ENCODE measurements at places on chromosomes 4 and X.

- no peak for DNase-seq
Observed at GRCh38 chr4:3299976-3300671, 7.3 kb downstream of the RGS12 start.

DNA sequence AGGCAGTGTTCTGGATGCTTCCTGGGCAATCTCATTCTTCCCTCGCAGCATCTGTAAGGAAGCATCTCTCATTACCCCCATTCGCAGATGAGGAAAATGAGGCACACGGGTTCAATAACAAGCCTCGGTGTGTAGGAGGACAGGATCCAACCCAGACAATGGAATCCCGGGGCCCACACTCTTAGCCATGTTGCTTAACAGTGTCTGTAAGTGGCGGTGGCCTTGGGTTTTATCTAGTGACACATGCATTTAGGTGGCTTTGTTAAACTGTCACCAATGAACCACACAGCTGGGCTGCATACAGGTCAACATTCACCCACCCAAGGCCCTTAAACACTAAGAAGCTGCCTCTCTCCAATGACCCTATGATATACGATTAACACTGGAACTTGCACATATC is 22.6 kb downstream of the RELL1 start:
- no peak for DNase-seq

DNA sequence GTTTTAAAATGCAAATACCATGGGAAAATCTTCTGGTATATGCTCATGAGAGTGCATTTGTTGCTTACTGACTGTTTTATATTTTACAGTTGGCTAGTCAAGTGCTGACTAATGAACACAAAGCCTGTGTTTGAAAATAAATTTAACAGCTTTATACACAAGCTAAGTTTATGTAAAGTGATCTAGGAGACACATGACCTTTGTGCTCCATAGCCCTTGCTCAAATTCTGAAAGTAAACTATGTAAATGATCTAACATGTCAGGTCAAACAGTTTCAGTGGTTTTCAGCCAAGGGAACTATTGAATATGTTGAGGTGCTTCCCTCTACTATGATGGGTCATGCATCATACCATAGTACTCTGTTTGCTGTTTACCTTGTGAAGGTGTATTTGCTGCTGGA is 36.7 kb downstream of the DIAPH2 start:
- peak; percentile 38 for DNase-seq

DNA sequence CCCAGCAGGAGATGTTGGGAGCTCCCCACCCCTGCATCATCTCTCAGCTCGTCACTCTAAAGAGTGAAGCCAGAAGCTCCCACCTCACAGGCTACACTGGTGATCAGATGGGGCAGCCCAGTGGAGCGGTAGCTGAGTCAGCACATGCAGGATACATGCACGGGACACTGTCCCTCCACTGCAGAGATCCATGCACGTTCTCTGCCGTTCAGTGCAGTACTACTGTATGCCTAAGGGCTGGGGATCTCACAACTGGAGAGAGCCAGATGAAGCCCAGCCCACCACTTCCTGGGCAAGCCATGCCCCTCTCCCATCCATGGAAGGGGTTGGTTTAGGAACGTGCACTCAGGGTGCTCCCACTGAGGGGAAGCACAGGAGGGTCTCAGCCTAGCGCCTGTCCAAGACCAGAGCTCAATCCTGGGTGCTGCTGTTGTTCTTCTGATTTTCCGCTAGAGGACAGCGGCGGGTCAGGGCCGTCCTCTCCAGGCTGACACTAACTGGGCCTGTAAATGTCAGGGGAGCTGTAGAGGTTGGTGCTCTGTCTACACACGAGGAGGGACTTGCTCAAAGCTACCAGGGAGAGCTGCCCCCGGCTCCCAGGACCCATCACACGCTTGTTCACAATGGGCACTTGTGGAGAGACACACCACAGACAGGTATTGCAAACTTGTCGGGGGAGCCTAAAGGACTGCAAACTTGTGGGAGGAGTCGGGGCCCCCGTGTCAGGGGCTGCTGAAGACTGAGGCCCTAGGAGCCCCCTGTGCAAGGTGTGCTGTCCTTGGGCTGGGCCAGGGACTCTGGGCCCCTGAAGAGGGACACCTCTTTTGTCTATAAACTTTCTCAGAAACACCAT is 18.2 kb upstream of the ABLIM2 start:
- peak; percentile 79 for DNase-seq

- DNase-seq, result no peak
Observed at GRCh38 chrX:14817571-14817970, 55.3 kb downstream of the FANCB start.

GRCh38 chr4:69057620-69058409 is 38.5 kb upstream of the UGT2B7 start:
- peak; percentile 15 for DNase-seq

GRCh38 chrX:136269921-136270320 is 18.7 kb upstream of the MAP7D3 start:
- no peak for DNase-seq

- no peak for DNase-seq
Observed at GRCh38 chr4:48175806-48176205, 41.8 kb upstream of the TXK start.

GRCh38 chr4:57710053-57710452 is 599.9 kb upstream of the IGFBP7 start:
- no peak for DNase-seq

- DNase-seq, result no peak
Observed at GRCh38 chrX:39895218-39896110, 202.3 kb downstream of the BCOR start.

- no peak for DNase-seq
Observed at GRCh38 chr4:150986085-150986484, 29.0 kb downstream of the LRBA start.

DNA sequence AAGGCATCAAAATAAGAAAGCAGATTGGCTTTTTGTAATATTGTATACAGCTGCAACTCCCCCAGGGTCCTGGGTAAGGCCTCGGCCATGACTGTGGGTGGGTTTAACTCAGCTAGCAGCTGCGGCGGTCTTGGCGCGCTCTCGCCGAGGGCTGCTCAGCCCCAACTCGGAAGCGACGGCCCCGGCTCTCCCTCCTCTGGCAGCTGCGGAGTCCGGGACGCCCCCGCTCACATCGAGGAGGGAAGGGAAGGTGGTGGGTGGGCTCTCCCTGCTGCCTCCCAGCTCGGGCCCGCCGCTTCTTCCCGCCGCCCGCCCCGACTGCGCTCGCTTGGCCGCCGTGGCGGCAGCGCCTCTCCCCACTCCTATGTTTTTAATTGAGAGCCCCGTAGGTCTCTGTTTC is 51.2 kb downstream of the GPR50 start:
- DNase-seq, result no peak

- no peak for DNase-seq
Observed at GRCh38 chr4:40723728-40724127, 26.0 kb upstream of the NSUN7 start.

DNA sequence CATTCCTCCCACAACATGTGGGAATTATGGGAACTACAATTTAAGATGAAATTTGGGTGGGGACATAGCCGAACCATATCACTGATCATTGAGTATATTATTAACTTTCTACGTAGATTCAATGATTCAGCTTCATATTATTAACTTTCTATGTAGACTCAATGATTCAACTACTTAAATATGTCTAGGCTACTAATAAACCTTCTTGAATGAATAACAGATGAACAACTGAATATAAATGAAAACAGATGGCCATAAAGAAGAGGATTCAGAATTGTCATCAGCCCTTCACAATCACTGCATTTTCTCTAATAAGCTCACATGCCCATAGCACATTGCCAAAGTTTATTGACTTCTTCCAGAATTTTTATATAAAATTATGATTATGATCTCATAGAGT is 57.0 kb downstream of the CEP44 start:
- no peak for DNase-seq

DNA sequence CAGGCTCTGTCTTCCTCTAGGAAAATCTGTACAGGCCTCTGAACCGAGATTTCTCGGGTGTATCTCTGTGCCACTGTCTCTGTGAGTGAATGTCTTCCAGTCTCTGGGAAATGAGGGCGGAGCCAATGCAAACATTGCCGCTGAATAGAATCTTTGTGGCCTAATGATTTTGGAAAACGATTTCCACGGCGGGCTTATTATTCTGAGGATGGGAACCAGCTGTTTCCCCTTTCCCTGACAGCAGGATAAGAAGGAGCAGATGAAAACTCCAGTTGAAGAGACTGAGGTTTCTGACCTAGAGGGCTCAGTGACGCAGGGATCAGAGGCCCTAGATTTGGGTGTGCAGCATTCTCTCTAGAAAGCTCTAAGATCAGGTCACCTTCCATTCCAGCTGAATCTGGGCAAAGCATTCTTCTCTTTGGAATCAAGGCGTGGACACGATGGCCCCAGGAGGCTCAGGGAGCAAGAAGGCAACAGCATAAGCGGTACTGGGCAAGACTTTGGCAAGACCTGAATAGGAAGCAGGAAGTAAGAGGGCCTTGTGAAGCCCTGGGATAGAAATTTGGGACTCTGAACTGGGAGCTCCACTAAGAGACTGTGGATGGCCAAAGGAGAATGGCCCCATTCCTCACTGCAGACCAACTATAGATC is 47.3 kb downstream of the PJA1 start:
- DNase-seq, result no peak

DNA sequence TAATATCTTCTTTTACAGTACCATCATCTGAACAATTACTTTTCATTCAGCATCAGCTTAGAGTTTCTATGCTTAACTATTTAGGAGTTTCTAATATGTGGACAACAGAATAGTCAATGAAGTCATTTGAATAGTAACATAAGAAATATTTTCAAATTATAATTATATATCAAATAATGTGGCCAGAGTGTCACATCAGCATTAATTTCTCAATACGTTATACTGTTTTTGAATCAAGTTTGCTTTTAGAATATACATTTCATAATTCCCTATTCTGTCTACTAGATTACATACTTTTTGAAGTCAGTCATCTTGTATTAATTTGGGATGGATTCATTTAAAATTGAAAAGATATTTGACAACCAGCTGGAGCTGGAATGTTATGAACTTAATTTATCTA is 677.4 kb upstream of the PABPC4L start:
- DNase-seq, result no peak

DNA sequence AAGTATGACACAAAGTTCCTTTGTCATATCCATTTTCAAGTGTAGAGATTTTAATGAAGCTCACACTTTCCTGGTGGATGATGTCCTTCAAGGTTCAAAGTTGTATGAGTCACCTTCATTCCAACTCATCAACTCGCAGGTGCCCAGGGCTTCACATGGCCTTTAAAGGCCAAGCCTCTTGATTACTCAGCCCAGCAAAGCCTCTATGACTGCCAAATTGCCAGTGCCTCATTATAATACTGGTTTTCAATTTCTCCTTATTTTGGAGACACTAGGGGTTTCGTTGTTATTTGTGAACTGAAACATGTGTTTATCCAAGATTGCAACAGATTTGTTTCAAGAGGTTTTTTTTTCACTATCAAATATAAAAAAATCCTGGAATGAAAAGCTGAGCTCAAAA is 45.9 kb upstream of the PPP3CA start:
- DNase-seq, result no peak

GRCh38 chr4:24965627-24966026 is 52.8 kb upstream of the CCDC149 start:
- no peak for DNase-seq

DNA sequence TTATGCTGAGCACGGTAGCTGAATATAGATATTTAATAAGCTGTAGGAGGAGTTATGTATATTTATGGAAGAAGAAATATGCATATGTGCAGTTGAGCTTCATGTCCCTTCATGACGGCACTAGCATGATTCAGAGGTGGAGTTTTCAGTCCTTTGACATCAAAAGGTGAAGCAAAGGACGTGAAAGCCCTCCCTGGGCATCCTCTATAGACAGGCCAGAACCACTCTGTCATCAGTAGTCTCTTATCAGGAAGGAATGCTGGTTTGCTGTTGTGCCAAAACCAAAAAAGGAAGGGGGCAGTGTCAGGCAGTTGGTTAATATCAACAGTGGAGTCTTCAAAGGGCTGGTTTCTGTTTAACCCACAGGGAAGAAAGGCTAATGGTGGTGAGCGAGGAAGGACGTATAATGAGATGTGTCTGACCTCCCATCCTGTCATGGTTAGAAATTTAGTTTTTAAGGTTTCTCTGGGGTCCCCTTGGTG is 23.5 kb upstream of the IL2 start:
- no peak for DNase-seq

DNA sequence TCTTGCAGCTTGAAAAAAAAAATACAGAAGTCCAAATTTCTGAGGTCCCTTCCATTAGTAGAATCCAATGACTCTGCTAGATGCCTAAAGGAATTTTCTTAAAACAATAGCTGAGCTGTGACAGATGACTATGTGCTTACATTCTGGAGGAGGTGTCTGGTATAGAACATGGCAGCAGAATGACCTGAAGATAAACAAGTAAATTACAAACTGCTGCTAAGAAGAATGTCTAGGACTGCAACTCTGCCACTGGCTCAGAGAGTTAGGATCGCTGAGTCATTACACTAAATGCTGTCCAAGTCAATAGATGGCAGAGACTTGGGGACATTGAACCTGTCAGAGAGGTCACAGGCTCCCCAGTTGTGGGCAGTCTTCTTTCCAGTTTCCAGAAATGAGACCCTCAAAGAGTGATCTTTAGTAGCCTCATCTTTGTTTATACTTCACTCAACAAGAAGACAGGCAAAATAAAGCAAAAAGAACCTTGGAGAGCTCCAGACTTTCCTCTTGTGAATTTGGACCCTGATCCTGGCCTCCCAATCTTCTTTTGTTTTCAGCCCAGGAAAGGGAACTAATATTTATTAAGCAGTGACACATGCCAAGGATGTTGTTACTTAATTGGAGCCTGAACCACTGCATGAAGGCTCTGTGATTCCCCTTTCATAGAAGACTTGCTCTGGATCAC is 56.4 kb upstream of the SCML1 start:
- no peak for DNase-seq

- DNase-seq, result no peak
Observed at GRCh38 chrX:3699821-3700381, 13.5 kb downstream of the PRKX start.

- peak; percentile 3 for DNase-seq
Observed at GRCh38 chrX:64975491-64975890, 759 bp downstream of the ZC4H2 start.

GRCh38 chr4:76447393-76447851 is 12.4 kb downstream of the SHROOM3 start:
- no peak for DNase-seq

GRCh38 chrX:40107291-40108161 is 9.8 kb upstream of the BCOR start:
- DNase-seq, result peak; percentile 47

DNA sequence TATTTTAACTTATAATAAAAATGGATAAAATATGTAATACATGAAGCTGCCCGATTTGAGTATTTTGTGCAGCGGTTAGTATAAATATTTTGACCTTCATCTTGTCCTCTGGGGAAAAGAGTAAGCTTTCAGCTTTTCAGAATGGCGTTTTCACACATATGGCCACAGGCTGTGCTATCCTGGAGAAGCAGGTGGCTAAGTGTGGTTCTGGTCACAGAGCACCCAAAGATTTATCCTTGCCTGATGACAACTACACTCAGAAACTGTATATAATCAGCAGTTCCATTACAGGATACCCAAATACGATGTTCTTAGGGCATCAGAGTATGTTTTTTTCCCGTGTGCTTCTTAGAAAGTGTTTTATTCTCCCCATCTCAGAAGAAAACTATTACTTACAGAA is 42.3 kb upstream of the ANK2 start:
- DNase-seq, result no peak

- no peak for DNase-seq
Observed at GRCh38 chr4:173411106-173411693, 12.3 kb upstream of the SCRG1 start.

Data from GM20000 (cell line).